Mesendoderm (in vitro differentiated cells): ENCODE measurements at places on chromosomes 5 and 9.
A peak's percentile ranks its signal among the peaks of the same experiment; 100 is the strongest.

DNA sequence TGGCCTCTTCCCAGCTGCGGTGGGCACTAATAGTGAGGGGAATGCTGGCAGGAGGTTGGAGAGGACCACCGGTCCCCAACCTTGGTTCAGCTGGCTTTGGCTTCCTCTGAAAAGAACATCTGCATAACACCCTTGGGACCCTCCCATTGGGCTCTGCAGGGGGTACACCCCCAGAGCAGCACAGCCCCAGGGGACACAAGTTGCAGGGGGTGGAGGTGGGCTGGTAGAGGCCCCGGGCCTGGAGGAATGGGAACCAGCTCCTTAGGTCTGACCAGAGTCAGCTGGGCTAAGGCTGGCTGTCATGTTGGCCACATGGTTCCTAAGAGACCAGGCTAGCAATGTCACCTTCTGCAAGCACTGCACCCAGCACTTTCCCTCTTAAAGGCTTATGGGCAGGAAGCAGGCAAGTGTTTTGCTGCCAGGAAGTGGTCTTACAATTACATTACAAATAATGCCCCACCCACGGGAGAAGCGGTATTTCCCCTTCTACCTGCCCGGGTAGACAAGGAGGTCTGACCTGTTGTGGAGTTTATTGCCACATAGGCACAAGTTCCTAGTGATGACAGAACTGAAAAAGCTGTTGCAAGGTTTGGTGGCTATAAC is 18.1 kb downstream of the GCNT4 start:
- no peaks in the 10 kb centered on the region for H3K27me3 ChIP-seq
- no peak for DNase-seq
- no peaks in the 10 kb centered on the region for H3K4me1 ChIP-seq
- H3K4me3 ChIP-seq: no peak overlapping the region
- H3K27ac ChIP-seq: no peak overlapping the region

- no peaks in the 10 kb centered on the region for H3K36me3 ChIP-seq
- H3K27me3 ChIP-seq: no peaks in the 10 kb centered on the region
- peaks cover 9% of the 10 kb centered on the region for H3K4me1 ChIP-seq
- no peak within 1 kb of the TSS for H3K27ac ChIP-seq
- no peak within 1 kb of the TSS for H3K4me3 ChIP-seq
- DNase-seq: peak; percentile 41
Measured at GRCh38 chr5:96876292-96876850, at the start of gene ERAP2. TSS of gene ERAP2 (plus strand) at chr5:96876500. CDS start at chr5:96879686, 3,186 bp downstream.

DNA sequence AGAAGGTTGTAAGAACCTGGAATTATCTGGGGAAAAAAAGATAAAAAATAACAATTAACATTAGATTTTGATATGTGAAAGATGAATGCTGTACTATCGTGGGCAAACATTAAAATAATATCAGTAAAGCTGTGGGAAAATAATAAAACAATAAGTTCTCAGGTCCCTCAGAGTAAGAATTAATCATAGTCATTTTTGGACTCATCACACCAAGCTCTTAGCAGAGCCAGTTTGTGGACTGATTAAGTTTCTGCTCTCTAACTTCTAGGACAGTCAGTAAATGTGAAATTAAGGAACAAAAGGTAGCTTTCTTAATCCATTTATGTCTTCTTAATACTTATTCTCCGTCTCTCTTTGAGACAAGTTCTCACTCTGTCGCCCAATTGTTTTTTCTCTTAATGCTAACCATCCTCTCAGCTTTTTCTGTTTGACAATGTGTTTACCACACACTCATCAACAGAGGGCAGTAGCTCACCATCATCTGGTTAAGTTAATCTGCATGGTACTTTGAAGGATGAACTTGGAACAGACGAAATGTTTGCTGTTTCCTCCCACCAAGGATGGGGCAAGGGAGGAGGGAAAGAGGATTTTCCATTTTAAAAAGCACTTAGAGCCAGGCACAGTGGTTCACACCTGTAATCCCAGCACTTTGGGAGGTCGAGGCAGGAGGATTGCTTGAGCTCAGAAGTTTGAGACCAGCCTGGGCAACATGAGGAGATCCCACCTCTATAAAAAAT is 5.3 kb upstream of the ACO1 start:
- no peak overlapping the region for H3K27ac ChIP-seq
- no peaks in the 10 kb centered on the region for H3K36me3 ChIP-seq
- H3K4me1 ChIP-seq: no peaks in the 10 kb centered on the region
- peak; percentile 88 for DNase-seq
- H3K27me3 ChIP-seq: no peaks in the 10 kb centered on the region

- no peaks in the 10 kb centered on the region for H3K36me3 ChIP-seq
- H3K4me1 ChIP-seq: no peaks in the 10 kb centered on the region
- no peaks in the 10 kb centered on the region for H3K27me3 ChIP-seq
- no peak overlapping the region for H3K27ac ChIP-seq
Measured at GRCh38 chr9:13295556-13295955, 16.1 kb upstream of the MPDZ start.

- H3K36me3 ChIP-seq: no peaks in the 10 kb centered on the region
- no peaks in the 10 kb centered on the region for H3K4me1 ChIP-seq
- no peak for DNase-seq
- no peak overlapping the region for H3K27ac ChIP-seq
- H3K4me3 ChIP-seq: no peak overlapping the region
- no peaks in the 10 kb centered on the region for H3K27me3 ChIP-seq
Measured at GRCh38 chr5:64295101-64295500, 129.5 kb downstream of the RNF180 start.

GRCh38 chr9:114014044-114014443 is 64.1 kb downstream of the AMBP start:
- no peak for DNase-seq
- no peaks in the 10 kb centered on the region for H3K36me3 ChIP-seq
- H3K4me1 ChIP-seq: no peaks in the 10 kb centered on the region
- no peaks in the 10 kb centered on the region for H3K27me3 ChIP-seq
- no peak overlapping the region for H3K4me3 ChIP-seq

- H3K4me3 ChIP-seq: no peak overlapping the region
- no peak overlapping the region for H3K27ac ChIP-seq
- peaks cover 4% of the 10 kb centered on the region for H3K36me3 ChIP-seq
- no peak for DNase-seq
Measured at GRCh38 chr5:31421806-31422586, 109.9 kb downstream of the DROSHA start.

DNA sequence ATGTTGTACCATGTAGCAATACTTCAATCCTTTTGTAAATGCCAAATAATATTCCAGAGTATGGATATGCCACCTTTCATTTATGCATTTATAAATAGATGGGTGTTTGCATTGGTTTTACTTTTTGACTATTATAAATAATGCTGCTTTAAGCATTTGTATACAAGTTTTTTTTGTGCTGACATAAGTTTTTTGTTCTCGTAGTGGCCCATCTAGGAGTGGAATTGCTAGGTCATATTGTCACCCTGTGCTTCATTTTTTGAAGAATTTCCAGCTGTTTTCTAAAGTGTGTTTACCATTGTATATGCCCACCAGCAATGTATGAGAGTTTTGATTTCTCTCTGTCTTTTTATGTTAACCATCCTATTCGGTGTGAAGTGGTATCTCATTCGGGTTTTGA is 6.9 kb downstream of the ADGRV1 start:
- no peak overlapping the region for H3K27ac ChIP-seq
- no peaks in the 10 kb centered on the region for H3K36me3 ChIP-seq
- no peaks in the 10 kb centered on the region for H3K4me1 ChIP-seq
- DNase-seq: no peak

GRCh38 chr5:65796269-65796668 is 74.3 kb downstream of the NLN start:
- peaks cover 2% of the 10 kb centered on the region for H3K36me3 ChIP-seq
- no peak overlapping the region for H3K4me3 ChIP-seq
- H3K4me1 ChIP-seq: no peaks in the 10 kb centered on the region
- DNase-seq: no peak
- H3K27ac ChIP-seq: no peak overlapping the region
- no peaks in the 10 kb centered on the region for H3K27me3 ChIP-seq

GRCh38 chr9:12784461-12785259 is 9.8 kb downstream of the LURAP1L start:
- H3K27ac ChIP-seq: no peak overlapping the region
- no peak overlapping the region for H3K4me3 ChIP-seq
- no peaks in the 10 kb centered on the region for H3K4me1 ChIP-seq
- H3K36me3 ChIP-seq: no peaks in the 10 kb centered on the region
- H3K27me3 ChIP-seq: no peaks in the 10 kb centered on the region

GRCh38 chr9:81410201-81410600 is 279.1 kb downstream of the TLE1 start:
- no peaks in the 10 kb centered on the region for H3K4me1 ChIP-seq
- no peak overlapping the region for H3K4me3 ChIP-seq
- no peaks in the 10 kb centered on the region for H3K36me3 ChIP-seq
- no peak for DNase-seq

DNA sequence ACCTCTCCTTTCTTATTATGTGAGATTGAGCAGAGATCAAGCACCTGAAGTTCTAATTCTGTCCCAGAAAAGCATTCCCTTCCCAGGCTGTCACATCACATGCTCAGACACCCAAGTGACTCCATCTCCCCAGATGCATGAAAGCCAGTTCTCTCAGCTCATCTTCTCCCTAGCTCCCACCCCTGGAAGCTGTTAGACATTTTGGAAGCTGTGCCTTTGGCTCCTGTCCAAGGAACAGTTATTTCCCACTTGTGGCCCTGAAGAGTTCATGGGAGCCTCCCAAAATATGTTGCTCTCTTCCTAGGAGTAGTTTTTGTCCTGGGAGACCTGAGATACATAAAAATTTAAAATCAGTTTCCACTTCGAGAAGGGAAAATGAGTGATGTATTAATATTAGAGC is 161.4 kb upstream of the GAS1 start:
- no peaks in the 10 kb centered on the region for H3K4me1 ChIP-seq
- no peak overlapping the region for H3K4me3 ChIP-seq
- no peaks in the 10 kb centered on the region for H3K36me3 ChIP-seq
- H3K27me3 ChIP-seq: no peaks in the 10 kb centered on the region
- no peak for DNase-seq

GRCh38 chr5:169801324-169801777 is 164.3 kb downstream of the DOCK2 start:
- no peaks in the 10 kb centered on the region for H3K27me3 ChIP-seq
- DNase-seq: no peak
- peaks cover 12% of the 10 kb centered on the region for H3K4me1 ChIP-seq
- H3K27ac ChIP-seq: no peak overlapping the region
- H3K4me3 ChIP-seq: no peak overlapping the region

- DNase-seq: no peak
- H3K36me3 ChIP-seq: no peaks in the 10 kb centered on the region
- no peak overlapping the region for H3K4me3 ChIP-seq
- H3K4me1 ChIP-seq: no peaks in the 10 kb centered on the region
- H3K27me3 ChIP-seq: no peaks in the 10 kb centered on the region
- no peak overlapping the region for H3K27ac ChIP-seq
Measured at GRCh38 chr5:8058616-8059190, 189.8 kb downstream of the MTRR start.

GRCh38 chr5:163772241-163772640 is 266.8 kb downstream of the MAT2B start:
- H3K27me3 ChIP-seq: no peaks in the 10 kb centered on the region
- no peak overlapping the region for H3K4me3 ChIP-seq
- H3K36me3 ChIP-seq: no peaks in the 10 kb centered on the region
- H3K27ac ChIP-seq: no peak overlapping the region
- no peaks in the 10 kb centered on the region for H3K4me1 ChIP-seq

GRCh38 chr9:37410969-37411785 is 11.3 kb upstream of the GRHPR start:
- no peak overlapping the region for H3K4me3 ChIP-seq
- H3K4me1 ChIP-seq: no peaks in the 10 kb centered on the region
- H3K27me3 ChIP-seq: no peaks in the 10 kb centered on the region
- no peaks in the 10 kb centered on the region for H3K36me3 ChIP-seq
- no peak overlapping the region for H3K27ac ChIP-seq
- peak; percentile 49 for DNase-seq

GRCh38 chr9:36045610-36046009 is 8.9 kb downstream of the RECK start:
- H3K27me3 ChIP-seq: no peaks in the 10 kb centered on the region
- H3K4me1 ChIP-seq: peaks cover 3% of the 10 kb centered on the region
- no peak overlapping the region for H3K27ac ChIP-seq
- no peaks in the 10 kb centered on the region for H3K36me3 ChIP-seq
- no peak overlapping the region for H3K4me3 ChIP-seq

GRCh38 chr5:57221049-57221568 is 47.2 kb downstream of the GPBP1 start:
- peak; percentile 69 for DNase-seq
- H3K4me1 ChIP-seq: no peaks in the 10 kb centered on the region
- peaks cover 2% of the 10 kb centered on the region for H3K36me3 ChIP-seq
- H3K27ac ChIP-seq: no peak overlapping the region
- H3K27me3 ChIP-seq: no peaks in the 10 kb centered on the region

DNA sequence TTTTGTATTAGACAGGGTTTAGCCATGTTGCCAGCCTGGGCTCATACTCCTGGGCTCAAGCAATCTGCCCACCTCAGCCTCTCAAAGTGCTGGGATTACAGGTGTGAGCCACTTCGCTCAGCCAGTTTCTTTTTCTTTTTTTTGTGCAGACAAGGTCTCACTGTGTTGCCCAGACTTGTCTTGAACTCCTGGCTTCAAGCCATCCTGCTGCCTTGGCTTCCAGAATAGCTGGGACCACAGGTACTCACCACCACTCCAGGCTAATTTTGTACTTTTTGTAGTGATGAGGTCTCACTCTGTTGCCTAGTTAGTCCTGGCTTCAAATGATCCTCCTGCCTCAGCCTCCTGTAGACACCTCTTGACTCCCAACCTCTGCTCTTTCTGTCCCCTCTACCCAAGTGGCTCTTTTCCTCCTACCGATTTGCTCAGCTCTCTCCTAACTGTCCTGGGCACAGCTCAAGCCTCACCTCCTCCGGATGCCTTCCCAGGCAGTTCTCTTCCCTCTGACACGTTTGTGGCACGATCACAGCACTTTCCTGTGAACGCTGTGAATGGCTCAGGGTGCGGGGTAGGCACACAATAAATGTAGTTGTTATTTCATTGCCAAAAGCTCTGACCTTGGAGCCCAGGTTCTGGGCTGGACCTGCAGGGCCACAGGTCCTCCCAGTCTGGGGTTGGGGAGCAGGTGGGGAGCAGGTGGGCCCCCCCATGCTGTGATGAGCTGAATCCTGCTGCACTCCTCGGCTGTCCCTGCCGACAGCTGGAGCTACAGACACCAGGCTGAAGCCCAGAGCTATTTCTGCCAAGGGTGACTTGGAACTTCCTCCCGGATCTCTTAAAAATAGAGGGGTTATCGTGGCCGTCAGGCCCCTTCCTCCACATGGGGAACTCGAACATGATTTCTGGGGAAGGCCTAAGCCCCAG is 23.9 kb downstream of the GFI1B start:
- no peak for DNase-seq
- H3K27ac ChIP-seq: no peak overlapping the region
- H3K27me3 ChIP-seq: no peaks in the 10 kb centered on the region
- H3K36me3 ChIP-seq: no peaks in the 10 kb centered on the region
- H3K4me1 ChIP-seq: peaks cover 11% of the 10 kb centered on the region
- H3K4me3 ChIP-seq: no peak overlapping the region

DNA sequence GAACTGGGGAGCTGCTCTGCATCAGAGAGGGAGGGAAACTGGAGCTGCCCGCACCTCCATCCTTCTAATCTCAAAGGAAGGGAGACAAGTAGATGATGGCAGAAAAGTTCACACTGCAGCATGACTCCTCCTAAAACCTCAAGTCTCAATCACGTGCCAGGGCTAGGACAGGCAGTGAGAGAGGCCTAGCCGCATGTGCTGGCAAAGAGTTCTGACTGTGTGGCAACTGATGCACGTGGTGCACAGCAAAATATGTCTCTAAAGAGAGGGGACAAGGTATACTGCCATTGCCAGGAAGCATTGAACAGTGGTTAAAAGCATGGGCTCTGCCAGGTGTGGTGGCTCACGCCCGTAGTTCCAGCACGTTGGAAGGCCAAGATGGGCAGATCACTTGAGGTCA is 38.1 kb downstream of the FBXO10 start:
- no peaks in the 10 kb centered on the region for H3K27me3 ChIP-seq
- DNase-seq: no peak
- H3K4me1 ChIP-seq: no peaks in the 10 kb centered on the region
- no peak overlapping the region for H3K27ac ChIP-seq
- H3K4me3 ChIP-seq: no peak overlapping the region
